ENCODE measurements at places on chromosomes 4 and X.

DNA sequence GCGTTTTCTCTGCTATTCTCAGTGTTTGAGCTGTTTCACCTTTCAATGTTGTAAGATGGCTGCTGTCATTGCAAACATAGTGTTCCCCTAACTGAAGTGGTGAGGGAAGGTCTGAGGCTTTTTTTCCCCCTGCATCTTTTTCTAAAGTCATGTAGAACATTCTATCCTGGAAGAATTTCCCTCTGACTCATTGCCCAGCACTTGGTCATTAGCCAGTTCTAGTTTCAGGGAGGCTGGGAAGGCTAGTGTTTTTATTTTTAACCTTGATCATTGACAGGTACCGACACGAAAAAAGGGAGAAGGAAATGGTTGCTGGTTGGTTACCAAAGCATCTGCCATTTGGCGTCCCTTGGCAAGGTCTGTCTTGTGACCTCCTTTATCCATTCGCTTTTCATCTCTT, 6.6 kb downstream of the LANCL3 start:
- DNase-seq: no peak

GRCh38 chrX:40103565-40104323, 6.0 kb upstream of the BCOR start:
- no peak for DNase-seq

DNA sequence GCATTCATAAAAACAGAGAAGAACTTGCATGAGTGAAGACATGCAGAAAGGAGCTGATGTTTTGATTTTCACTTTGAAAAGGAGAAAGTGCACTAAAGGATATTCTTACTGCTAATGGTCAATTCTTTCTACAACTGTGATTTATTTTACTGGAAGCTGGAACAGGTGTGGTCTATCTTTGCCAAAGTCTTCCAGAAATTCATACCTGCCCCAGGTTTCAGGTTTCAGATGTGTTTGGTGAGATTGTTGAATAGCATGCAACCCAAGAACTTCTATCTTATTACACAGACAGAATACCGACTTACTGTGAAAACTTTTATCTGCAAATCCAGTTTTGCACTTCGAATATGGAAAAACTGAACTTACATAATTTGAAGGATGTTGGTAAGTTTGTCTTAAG, 388.3 kb downstream of the PDGFC start:
- DNase-seq: no peak

DNA sequence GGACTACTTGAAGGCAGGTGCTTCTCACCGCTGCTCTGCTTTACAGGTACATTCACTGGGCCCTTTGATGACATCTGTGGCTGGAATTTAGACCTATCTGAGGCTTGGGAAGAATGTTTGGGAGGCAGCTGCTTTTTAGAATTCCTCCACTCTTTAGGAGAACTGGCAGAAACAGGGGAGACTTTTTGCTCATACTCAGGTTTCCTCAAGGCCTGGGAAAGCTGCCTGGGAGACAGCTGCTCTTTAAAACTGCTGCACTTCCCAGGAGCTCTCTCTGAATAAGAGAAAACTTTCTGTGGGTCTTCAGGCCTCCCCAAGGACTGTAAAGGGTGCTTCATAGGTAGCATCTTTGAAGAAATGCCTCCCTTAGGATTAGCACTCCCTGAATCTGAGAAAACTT, 14.3 kb downstream of the CT47C1 start:
- DNase-seq: peak; percentile 11

DNA sequence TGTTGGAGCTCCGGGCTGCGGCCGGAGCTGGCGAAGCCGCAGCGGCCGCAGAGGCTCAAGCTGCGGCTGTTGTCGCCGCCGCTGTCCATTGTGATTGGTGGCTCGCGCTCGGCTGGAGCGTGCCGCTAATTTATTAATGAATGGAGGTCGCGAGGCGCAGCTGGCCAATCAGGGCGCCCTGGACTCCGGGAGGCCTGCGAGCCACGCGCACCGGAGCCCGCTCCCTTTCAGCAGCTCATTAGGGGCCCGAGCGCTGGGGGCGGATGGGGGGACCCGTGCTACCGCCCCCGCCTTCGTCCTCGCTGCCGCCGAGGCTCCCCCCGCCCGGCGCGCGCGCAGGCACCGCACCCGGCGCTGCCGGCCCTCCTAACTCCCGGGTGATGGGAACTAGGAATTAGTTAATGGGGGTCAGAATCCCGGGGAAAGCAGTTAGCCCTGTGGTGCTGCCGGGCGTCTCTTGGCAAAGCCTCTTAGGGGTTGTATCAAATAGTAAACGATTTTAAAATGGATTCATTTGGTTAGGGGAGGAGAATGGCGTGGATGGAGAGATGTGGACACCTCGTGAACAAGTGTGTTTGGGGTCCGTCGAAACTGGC, 589 bp upstream of the NEUROG2 start:
- no peak for DNase-seq

- DNase-seq: no peak
Observed at GRCh38 chr4:106039796-106040195, 144.5 kb downstream of the NPNT start.

DNA sequence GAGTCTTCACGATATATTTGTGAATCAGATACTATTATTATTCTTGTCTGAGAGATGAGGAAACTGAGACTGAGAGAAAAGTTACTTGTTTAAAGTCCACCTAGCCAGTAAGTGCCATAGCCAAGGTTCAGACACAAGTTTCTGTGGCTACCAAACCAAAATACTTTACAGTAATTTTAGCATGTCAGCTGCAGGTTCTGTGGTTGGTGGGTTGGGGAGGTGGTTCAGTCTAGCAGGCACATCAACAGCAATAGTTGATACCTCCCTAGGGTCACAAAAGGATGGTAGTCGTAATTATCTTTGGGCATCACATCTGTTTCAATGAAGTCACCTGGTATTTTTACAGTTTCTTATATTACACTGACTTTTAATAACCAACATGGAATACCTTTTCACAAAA, 35.6 kb upstream of the EDA2R start:
- DNase-seq: no peak

DNA sequence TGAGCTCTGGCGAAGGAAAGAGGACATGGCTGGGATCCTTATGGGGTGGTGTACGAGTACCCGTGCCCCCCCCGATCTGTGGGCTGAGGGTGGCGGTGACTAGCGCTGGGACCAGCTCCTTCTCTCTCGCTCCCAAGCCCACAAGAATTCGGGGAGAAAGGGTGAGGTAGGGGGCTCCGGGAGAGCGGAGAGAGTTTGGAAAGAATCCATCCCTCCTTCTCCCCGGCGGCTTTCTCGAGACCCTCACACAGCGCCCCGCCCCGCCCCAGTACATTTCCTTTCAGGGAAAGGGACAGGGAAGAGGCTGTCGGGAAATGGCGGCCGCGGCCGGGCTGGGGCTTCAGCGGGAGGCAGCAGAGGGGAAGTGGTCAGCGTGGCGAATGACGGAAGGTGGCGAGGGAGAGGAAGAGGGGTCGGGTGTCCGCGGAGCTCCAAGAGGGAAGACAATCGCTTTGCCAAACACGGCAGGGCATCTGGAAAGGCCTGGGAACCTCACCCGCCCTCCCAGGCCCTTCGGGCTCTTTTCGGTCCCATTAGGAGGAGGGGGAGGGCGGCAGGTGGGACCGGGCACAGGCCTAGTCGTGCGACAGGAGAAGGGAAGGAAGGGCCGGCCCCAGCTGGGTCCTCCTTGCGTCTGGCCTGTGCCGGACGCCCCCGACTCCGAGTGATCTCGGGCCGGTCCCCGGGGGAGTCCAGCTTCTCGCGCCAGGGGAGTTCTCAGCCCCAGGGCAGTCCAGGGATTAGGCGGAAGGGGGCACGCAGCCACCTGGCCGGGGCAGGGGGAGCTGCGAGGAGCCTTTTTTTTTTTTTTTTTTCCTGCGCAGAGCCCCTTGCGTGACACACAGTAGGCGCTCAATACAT, 10.2 kb downstream of the HNRNPH2 start:
- peak; percentile 54 for DNase-seq

- DNase-seq: peak; percentile 48
Observed at GRCh38 chr4:124710911-124711310, 1.6 kb downstream of the ANKRD50 start.

- DNase-seq: no peak
Observed at GRCh38 chr4:15423285-15423711, 4.5 kb upstream of the C1QTNF7 start.

GRCh38 chrX:103552236-103552635, 32.9 kb upstream of the RAB40A start:
- no peak for DNase-seq

DNA sequence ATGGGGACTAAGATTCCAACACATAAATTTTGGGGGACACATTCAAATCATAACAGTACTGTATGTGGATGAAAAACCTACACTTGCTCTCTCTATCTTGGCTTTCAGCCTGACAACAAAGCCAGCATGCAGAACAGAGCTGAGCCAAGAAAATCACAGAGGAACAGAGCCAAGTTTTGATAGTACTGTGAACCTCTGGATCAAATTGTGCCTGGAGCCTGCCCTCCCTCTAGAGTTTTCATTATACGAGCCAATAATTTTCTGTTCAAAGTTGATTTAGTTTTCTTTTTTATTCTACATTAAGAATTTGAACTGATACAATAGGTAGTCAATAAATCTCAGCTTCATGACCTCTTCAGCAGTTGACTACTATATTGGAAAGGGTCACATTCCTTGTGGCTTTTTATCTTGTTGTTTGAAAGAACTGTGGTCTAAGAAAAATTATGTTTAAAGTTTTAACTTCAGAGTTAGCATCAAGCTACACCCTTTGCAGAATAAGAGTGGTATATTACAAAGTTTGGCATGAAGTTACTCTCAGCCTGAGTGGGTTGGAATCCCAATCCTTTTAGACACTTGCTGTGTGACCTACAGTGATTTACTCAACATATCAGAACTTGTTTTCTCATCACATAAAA, 31.1 kb downstream of the GRID2 start:
- DNase-seq: peak; percentile 28

GRCh38 chr4:2411786-2412510, 6.5 kb downstream of the ZFYVE28 start:
- DNase-seq: no peak

DNA sequence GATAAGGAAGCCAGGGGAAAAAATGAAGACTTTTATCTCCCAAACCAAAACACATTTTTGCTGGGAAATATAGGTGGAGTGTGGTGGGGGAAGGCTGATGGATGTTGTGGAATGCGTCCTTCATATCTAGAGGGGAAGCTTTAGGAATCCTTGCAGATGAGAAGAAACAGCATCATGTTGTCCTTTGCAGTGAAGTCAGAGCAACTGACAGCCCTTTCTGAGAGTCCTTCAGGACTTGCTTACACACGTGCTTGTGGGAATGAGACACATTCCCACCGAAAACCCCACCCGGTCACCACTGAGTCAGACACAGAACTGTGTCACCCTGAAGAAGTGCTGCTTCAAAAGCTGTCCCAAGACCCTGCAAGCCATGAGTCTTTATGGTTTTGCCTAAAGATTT, 81.5 kb downstream of the SHROOM2 start:
- no peak for DNase-seq

All from hindlimb muscle (tissue), 1 donor.